BE2C (cell line): ENCODE measurements at places on chromosomes 16 and 17.

DNA sequence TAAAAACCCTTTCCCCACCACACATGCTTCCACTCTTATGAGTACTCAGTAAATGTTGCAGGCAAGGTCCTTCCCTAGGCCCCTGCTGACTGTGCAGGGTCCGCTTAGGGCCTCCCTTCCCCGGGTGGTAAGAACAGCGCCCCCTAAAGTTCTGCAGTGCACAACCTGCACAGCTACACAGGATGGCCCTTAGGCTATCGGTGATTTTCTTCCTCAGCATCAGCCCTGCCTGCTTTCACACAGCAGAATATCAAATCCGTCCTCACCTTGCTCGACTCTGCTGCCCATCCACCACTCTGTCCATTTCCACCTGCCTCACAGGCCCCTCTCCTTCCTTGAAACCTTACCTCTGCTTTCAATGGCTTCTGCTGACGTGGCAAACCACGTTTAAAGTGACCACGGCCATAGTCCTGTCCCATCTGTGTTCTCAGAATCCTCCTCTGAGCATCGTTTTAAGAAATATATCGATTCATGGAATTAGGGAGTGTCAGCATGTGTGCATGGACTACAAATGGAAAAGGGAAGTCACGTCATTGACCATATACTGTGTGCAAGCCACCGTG is 51.4 kb upstream of the TMEM132E start:
- peak; percentile 29 for DNase-seq

DNA sequence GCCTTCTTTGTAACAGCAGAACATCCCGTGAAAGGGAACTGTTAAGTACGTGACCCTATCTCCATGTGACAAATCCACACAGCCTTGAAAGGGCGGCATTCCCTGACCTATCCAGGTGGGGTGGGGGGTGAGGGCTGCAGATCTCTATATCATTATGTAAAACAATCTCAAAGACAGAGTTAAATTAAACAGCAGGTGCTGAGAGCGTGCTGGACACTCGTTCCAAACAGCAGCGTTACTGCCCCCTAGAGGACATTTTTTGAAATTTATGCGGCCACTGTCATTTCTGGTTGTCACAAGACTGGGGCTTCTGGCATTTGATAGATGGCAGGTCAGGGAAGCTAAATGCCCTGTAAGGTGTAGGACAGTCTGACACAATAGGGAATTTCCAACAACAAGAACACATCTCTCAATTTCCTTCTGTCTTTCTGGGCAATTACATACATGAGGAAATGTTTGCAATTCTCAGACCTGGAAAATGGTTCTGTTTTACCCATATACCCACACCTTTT is 6.7 kb upstream of the SLC25A39 start:
- peak; percentile 81 for DNase-seq

- no peak for DNase-seq
These were observed 13.4 kb upstream of the ADCY7 start for GRCh38 chr16:50252874-50253513.

GRCh38 chr16:22712471-22712870 is 101.5 kb upstream of the HS3ST2 start:
- DNase-seq = no peak

- DNase-seq = no peak
These were observed 5.9 kb upstream of the CCDC57 start for GRCh38 chr17:82218349-82219075.

DNA sequence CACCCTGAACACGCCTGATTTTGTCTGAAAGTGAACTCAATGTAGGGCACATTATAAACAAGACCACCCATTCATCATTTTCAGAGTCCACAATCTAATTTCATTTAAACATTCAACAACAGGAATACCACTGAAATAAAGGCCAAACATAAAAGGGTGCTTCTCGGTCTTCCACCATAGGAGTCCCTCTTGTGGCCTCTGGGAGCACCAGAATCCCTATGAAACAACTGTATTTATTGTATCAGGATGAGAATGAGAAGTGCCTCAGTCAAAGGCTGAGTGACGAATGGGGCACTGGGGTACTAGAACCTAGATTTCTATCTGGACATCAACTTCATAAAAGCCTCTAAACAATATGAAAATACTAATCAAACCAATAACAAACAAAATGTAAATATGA is 40.4 kb downstream of the NXPH3 start:
- DNase-seq = no peak

- DNase-seq = no peak
These were observed 19.0 kb downstream of the IRF8 start for GRCh38 chr16:85917959-85918358.

DNA sequence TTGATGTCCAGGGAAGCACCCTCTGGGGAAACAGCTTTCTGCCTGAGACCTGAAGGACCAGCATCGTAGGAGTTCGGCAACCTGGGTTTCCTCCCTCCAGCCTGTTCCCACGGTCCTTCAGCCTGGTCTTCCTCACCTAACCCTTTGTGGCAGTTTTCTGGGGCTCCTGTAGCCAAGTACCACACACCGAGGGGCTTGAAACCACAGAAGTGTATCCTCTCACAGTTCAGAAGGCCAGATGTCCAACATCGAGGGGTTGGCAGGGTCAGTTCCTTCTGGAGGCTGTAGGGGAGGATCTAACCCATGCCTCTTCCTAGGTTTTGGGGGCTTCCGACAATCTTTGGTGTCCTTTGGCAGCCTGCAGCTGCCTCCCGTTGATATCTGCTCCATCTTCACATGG is 381.0 kb upstream of the TNRC6C start:
- DNase-seq = no peak

DNA sequence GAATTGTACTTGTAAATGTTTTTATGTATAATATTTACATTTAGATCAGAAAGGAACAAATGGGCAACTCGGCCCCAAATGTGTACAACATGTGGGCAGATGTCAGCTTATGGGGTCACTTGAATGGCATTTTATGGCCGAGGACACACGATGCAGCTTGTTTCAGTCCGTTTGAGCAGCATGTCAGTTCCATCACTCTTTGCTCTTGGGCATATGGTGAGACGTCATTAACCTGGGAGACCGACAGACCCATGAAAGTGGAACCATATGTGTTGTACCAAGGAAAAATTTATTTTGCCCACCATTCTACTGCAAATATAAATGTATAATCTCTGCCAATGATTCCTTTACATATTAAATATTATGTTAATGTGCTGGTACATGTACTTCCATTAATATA is 561.9 kb upstream of the SOX9 start:
- no peak for DNase-seq

- DNase-seq = no peak
These were observed 557.7 kb upstream of the CDH5 start for GRCh38 chr16:65808790-65809189.

GRCh38 chr17:39799395-39799794 is 61.7 kb downstream of the GRB7 start:
- DNase-seq = no peak

DNA sequence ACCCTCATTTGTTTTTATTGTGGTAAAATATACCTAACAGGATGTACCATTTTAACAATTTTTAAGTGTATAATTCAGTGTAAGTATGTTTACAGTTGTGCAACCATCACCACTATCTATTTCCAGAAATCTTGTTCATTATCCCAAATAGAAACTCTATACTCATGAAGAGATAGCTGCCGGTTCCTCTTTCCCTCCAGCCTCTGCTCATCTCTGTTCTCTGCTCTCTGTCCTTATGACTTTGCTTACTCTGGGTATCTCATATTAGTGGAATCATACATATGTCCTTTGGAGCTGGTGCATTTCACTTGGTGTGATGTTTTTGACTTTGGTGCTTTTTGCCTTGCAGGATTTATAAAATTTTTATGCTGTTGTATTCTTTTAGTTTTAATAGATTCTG is 19.4 kb downstream of the CYLD start:
- no peak for DNase-seq

GRCh38 chr17:55440391-55440790 is 18.8 kb upstream of the MMD start:
- DNase-seq = peak; percentile 74

GRCh38 chr17:3157218-3157617 is 29.9 kb upstream of the OR1G1 start:
- DNase-seq = no peak

GRCh38 chr17:7315570-7316235 is 543 bp upstream of the GPS2 start:
- no peak for DNase-seq

DNA sequence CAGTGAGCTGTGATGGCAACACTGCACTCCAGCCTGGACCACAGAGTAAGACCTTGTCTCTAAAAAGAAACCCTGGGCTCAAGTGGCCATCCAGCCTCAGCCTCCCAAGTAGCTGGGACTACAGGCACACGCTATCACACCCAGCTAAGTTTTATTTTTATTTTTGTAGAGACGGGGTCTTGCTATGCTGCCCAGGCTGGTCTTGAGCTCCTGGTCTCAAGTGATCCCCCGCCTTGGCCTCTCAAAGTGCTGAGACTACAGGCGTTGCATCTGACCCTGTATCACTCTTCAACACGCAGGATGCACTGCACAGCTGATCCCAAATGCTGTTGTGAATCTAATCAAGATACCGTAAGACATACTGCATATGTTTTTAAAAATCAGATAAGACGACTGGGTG is 23.0 kb downstream of the ANKRD11 start:
- no peak for DNase-seq

GRCh38 chr17:35404360-35404759 is 27.9 kb downstream of the SLFN12 start:
- DNase-seq = no peak

DNA sequence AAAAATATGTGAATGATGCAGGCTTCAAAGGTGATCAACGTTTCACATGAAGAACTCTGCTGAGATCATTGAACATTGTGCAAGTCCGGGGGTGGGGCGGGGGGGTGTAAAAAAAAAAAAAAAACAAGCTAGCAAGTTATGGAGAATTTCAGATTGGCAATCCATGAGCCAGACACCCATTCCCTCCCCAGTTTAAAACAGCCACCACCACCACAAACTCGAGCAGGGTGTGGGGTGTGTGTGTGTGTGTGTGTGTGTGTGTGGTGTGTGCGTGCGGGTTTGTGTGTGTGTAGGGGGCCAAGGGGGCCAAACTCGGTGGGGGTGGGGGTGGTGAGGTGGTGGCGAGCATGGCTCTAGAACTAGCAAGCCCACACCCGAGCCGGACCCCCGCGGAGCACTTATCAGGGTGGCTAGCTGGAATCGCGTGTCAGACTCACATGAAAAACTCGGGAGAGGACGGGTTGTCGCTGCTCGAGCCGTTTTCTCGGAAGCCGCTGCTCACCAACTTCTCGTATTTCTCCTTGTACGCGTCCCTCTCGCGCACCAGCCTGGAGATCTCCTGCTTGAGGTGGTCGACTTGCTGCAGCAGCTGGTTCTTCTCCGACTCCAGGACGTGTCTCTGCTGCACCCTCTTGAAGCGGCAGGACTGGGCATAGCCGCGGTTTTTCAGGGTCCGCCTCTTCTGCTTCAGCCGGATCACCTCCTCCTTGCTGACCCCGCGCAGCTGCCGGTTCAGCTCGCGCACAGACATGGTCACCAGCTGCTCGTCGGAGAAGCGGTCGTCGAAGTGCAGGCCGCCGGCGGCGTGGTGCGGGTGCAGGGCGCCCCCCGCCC is 2.0 kb downstream of the MAF start:
- DNase-seq = no peak

GRCh38 chr17:83125515-83126274 is 46.3 kb downstream of the METRNL start:
- DNase-seq = no peak

DNA sequence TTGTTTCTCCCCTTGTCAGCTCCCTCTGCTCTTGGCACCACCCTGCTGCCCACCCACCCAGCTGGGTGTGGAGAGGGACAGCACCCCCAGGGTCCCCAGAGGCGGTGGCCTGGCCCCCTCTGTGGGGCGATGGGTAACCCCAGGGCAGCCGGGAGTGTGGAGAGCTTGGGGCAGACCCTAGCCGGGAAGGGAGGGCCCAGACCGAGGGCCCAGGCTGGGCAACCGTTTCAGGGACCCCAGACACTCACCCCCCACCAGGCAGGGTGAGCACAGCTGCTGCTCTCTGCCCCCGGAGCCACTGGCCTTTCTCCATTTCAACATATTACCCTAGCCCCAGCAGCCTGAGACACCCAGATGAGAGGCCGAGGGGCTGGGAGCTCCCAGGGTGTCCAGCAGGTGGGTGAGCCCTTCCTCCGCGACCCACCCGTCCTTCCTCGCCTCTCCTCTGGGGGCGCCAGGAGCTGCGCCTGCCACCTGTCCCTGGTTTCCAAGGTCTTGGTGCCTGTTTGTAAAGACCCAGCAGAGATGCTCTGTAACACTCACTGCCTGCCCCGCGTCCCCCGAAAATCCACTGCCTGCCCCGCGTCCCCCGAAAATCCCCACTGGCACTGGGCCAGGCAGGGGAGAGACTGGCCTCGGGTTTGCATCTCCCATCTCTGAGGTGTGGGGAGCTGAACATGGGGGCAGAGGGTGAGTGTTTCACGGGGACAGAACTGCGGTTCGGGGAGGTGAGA is 45.4 kb downstream of the BAHCC1 start:
- DNase-seq = peak; percentile 83

- peak; percentile 71 for DNase-seq
These were observed 3.6 kb downstream of the CDC42EP4 start for GRCh38 chr17:73308017-73308823.

- no peak for DNase-seq
These were observed 388.0 kb downstream of the WWOX start for GRCh38 chr16:78487471-78487870.

DNA sequence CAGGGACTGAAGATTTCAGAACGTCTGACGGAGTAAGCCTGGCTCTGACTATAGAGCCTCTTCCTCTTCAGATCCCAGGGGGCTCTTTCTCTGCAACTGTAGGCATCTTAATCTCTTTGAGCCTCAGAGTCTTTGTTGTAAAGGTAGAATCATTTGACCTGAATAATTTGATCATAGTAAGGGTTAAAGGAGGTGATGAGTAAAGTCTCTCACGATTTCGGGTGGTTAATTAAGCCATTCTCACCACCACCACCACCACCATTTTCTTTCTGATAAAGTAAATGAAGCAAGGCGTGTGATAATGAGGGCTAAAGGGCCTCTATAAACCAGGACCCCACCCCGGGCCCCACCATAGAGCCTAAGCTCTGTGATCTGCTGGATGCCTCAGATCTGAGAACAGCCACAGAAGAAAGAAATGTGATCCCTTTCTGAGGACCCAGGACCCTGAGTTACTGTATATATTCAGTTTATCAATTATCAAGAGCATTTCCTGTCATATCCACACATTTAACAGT is 33.0 kb upstream of the ADAMTS18 start:
- no peak for DNase-seq

- DNase-seq = no peak
These were observed 9.1 kb downstream of the LDHD start for GRCh38 chr16:75107505-75107904.

DNA sequence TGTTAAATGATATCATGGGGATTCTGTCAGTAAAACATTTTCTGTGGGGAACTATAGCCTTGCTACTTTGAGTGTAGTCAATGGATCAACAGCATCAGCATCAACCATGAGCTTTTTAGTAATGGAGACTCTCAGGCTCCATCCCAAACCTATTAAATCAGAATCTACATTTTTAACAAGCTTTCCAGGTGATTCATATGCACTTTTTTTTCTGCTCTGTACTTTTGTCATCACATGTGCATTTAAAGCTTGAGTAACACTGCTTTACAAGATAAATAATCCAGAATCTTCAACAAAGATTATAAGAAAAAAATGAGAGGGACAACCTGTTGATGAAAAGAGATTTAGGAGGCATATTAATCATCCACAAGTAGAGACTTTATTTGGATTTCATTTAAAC is 23.5 kb downstream of the NUP93 start:
- no peak for DNase-seq

- no peak for DNase-seq
These were observed 221.0 kb upstream of the CDH13 start for GRCh38 chr16:82405736-82406135.

GRCh38 chr17:72477491-72477890 is 356.7 kb downstream of the SOX9 start:
- peak; percentile 35 for DNase-seq
